Chondrocyte (in vitro differentiated cells): ENCODE measurements at places on chromosomes 2 and 18. TPM values are rescaled to one million over a fixed set of nuclear protein-coding genes. Genes with fewer than 3 reads are reported as not detected.

The ACOXL gene
- total RNA-seq: not detected in 3 replicates

- DNase-seq: no peak
Measured at GRCh38 chr2:100957996-100958653, 44.0 kb upstream of the RPL31 start.

DNA sequence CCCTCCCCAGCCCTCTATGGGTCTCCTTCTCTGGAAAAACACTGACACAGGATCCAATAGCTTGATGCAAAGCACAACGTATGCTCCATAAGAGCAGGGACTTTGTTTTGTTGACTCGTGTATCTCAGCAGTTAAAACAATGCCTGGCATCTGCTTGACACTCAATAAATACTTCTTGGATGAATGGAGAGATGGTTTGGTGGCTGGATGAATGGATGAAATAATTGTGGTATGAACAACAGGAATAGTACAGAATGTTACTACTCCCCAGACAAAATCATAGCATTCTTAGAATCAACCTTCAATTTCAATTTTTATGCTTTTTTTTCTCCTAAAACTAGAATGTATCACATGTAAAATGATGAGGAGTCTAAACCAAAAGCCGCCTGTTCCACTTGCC is 57.4 kb downstream of the KCNE4 start:
- no peak for DNase-seq

- no peak for DNase-seq
Measured at GRCh38 chr2:19033240-19033639, 325.2 kb downstream of the OSR1 start.

DNA sequence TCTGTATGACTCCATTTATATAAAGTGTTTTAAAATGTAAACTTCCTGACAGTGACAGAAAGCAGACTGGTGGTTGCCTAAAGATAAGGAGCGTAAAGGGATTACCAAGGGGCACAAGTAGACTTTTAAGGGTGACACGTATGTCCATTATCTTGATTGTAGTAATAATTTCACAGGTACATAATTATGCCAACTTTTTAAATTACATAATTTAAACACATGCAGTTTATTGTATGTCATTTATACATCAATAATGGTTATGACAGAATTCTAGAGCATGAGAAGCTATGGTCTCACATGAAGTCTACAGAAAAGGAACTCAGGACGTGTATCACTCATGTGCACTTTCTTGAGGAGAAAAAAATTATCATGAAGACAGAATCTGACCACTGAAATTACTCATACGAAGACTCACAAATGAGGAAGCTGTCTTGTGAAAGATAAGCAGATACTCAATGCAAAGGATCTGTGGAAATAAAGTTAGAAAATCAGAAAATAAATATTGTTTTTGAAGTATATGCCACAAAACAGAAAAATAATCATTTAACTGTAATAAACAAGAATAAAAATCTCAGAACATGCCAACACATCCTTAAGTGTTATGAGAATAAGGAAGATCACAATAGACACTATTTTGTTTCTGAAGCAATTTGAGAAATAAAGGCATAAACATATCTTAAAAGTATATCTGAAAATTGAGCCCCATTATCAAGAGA is 84.4 kb downstream of the TMEM131 start:
- no peak for DNase-seq
